Fibroblast of gingiva (primary cell): ENCODE measurements at places on chromosomes 2 and 18.
A peak's percentile ranks its signal among the peaks of the same experiment; 100 is the strongest.

GRCh38 chr2:41170589-41170988, 718.7 kb upstream of the SLC8A1 start:
- DNase-seq: no peak

GRCh38 chr18:63363951-63364350, 3.1 kb downstream of the KDSR start:
- no peak for DNase-seq

- DNase-seq: no peak
Measured at GRCh38 chr2:241039416-241039815, 41.0 kb downstream of the SNED1 start.

GRCh38 chr2:122237450-122237849, 482.0 kb downstream of the TSN start:
- DNase-seq: no peak

DNA sequence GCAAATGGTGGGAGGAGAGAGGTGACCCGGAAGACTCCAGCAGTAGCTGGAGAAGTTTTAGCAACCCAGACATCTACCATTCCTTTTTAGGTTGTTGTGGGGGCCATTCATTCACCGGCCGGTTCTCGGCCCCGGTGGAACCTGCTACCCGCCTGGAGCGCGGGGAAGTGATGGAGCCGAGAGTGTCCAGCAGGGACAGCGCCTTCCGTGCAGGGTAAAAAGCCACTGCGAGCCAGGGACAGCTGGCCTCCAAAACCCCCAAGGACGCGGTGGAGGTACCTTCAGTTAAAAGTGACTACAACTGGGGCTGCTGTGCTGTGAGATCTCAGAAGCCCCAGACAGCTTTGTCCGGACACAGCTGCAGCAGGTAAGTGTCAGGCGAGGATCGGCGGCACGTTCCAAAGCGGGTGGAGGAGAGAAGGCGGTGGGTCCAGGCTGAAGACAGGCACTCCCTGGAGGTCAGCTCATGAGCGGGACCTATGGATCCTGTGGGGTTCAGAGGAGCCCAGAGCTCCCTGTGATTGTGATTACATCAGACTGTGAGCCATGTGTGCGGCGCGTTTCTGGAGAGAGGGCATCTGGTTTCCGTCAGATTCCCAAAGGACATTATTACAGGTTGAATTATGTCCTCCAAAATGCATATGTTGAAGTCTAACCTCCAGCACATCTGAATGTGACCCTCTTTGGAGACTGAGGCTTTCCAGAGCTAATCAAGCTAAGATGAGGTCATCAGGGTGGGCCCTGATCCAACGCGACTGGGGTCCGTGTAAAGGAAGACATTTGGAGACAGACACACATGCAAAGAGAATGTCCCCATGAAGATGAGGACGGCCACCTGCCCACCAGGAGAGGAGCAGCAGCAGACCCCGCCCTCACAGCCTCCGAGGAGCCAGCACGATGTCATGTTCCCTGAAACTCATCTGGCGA, 276.3 kb downstream of the EIPR1 start:
- DNase-seq: no peak

DNA sequence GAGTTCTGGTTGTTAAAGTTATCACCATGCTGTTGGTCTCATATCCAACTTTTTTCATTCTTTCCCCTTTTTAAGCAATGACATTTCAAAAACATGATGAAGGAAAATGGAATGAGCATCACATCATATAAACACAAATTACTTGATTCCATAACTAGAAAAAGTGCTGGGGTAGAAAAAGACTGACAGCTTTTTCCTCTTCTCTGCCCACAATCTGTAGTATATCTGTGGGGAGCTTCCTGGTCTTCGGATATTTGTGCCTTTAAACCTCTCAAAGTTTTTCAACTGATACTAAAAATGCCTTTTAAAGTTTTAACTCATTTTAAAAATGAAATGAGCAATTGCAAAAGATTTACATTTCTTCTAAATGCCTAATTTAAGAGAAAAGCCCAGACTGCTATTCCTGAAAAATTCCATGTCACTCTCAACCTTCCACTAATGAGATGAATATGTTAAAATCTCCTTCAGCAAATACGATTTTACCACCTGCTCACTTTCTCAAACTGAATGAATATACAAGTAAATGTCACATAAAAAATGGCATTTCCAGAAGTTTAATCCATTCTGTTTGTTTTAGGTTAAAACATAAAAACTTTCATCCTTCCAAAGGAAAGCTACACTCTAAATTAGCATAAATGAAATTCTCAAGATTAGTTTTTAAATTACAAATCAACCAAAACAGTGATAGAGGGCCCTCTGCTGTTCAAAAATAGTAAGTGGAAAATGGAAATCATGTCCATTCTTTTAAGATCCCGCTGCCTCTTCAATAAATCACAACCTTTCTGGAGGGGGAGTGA, 2.1 kb downstream of the DNAH7 start:
- DNase-seq: peak; percentile 23

- DNase-seq: peak; percentile 7
Measured at GRCh38 chr2:152648336-152648735, 68.9 kb downstream of the PRPF40A start.

DNA sequence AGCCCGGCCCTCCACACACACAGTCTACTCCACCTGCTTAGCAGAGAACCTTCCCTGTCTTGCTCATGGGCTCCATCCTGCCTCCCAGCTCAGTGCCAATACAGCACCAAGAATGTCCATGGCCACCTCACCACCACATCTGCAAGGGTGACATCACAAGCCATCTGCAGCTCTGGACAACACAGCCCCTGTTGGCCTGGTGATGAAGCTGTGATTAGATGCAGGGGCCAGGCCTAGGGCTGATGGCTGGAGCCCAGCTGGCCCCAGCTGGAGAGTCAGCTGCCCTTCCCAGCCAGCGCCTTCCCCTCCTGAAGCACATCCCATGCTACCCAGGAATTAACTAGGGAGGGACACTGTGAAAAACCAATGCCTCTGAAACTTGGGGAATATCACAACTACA, 91.1 kb downstream of the TTC32 start:
- DNase-seq: no peak

DNA sequence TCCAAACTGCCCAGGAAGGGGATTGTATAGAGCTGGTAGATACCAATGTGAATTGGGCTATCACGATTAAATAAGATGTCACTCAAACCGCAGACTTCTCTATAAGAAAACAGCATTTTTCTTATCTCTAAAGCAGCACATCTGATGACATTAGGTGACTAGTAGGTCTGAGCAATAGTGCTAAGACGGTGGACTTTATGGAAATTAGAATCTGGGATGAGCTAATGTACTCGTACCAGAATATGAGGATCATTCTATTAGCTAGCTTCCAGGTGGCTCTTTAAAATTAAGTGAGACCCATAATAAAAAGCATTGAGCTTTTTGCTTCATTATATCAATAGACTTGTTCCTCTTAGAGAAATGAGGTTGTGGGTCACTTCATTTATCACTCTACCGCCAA, 130.0 kb upstream of the MC4R start:
- no peak for DNase-seq

DNA sequence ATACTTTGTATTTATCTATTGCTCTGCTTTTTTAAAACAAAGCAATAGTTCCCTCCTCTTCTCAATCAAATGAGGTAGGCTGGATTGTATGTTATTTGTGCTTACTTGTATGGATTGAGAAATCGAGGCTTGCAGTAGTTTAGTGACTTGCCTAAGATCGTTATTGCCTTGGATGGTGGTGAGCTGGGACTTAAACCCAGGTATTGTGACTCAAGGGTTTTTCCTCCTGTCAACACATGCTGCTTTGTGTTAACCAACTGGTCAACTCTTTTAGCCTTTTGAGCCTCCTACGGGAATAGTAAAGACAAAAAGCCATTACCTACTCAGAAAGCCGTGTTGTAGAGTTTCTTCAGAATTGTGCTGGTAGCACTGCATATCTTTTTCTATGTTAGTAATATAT, 95.2 kb upstream of the THUMPD2 start:
- DNase-seq: no peak

- DNase-seq: no peak
Measured at GRCh38 chr2:75896779-75897366, 186.2 kb upstream of the GCFC2 start.

- peak; percentile 92 for DNase-seq
Measured at GRCh38 chr2:9003616-9004337, at the start of gene MBOAT2. TSS of gene MBOAT2 (minus strand) at chr2:9003684. CDS start at chr2:9003614, 70 bp downstream.

DNA sequence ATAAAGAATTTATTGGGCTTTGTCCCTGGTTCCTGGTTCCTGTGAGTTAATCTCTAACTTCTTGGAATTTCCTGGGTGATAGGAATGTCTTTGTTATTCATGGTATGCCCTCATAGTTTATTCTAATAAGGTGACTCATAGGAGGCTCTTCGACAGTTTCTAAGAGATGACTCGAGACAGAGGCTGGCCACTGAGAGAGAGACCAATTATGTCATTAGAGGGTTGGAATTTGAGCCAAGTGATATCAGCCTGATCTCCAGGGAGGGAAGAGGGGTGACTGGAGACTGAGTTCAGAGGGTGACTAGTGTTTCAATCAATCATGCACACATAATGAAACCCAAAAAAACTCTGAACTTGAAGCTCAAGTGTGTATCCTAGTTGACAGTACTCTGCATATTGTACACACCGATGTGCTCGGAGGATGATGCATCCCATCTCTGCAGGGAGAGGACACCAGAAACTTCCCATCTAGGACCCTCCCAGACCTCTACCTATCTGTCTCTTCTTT, 185.7 kb downstream of the MTCL1 start:
- DNase-seq: peak; percentile 69

DNA sequence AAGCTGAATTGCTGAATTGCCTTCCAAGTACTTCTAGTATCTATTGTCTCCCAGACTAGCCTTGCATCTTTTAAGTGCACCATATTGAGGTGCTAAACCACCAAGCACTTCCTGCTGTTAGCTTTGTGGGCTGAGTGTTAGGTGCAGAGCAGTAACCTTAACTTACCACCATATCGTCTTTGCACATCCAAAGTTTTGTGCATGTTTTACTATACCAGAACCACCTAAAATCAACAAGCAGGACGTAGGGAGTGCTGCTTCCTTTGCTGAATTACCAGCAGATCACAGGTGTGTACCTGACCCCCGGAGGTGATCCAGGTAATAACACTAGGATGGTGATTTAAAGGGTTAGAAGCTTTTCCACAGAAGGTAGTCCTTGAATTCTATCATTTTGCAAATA, 359.9 kb upstream of the HNRNPA3 start:
- no peak for DNase-seq

GRCh38 chr2:191478799-191479679, 198.9 kb upstream of the NABP1 start:
- DNase-seq: peak; percentile 78

DNA sequence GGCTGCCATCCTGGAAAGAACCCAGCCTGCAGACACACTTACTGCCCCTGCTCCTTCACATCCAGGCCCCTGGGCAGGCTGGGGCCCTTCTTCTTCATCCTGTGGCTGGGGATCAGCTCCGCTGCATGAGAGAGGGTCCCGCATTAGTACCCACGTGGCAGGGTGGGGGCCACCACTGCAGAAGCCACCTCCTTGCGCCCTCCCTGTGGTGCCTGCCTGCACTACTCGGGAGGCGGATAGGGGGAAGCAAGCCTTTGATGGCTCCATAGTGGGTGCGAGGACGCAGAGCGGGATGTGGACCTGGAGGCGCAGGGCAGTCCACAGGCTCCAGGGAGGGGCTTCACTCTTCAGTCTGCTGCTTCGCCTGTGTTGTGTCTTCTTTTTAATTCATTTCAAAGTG, 46.7 kb downstream of the GPC1 start:
- DNase-seq: no peak
